Tongue (tissue), 3 donors: ENCODE measurements at places on chromosomes 2 and 18.

DNA sequence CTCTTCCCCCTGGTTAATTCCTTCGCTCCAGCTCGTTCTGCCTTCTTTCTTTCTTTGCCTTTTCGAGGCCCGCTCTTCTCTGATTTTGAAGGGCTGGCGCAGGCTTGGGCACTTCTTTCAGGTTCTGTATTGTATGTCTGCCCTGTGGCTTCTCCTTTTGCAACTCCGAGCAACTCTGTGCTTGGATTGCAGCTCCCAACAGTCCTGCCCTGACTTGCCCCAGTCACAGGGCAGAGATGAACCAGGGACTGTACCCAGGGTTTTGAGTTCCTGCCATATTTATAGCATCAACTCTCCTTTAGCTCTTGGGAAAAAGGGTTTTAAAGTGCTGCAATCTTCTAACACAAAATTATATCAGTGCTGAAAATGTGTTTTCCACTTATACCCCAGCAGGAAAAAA lies 31.1 kb upstream of the CD8A start:
- no peak for DNase-seq

GRCh38 chr2:2041256-2041824 lies 289.7 kb downstream of the MYT1L start:
- DNase-seq: no peak

DNA sequence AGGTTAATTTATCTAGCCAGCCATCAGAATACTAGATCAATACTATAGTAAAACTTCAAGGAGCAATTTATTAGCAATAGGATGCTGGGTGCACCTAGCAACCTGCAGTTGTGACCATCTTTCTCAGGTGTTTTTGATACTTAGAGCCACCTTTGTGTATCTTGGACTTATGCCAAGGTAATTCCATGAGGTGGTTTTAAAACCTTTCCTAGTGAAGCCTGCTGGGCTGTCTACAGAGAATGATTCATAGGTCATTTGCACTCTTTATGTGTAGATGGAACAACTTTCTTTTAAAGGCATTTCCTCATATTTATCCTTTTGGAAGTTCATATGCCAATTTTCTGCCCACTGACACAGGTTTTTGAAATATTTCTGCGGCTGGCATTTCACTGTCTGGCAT lies 1030.1 kb upstream of the POU3F3 start:
- DNase-seq: no peak

DNA sequence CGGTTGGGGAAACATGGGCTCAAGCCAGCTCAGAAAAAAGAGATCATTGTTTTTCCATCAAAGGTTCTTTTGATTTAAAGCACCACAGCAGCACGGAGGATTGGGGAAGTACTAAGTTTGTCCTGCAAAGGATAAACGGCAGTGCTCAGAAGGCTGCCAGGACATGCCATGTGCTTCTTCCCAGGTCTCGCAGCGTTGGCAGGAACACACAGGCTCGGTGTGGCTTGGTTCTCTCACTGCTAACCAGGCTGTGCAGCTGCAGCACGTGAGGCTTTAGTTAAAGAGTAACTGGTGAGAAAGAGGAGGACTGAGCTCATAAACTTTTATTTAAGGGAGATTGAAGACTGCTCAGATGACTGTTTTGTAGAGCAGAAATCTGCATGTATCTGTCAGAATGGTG lies 264.3 kb downstream of the TSN start:
- DNase-seq: peak; percentile 39

DNA sequence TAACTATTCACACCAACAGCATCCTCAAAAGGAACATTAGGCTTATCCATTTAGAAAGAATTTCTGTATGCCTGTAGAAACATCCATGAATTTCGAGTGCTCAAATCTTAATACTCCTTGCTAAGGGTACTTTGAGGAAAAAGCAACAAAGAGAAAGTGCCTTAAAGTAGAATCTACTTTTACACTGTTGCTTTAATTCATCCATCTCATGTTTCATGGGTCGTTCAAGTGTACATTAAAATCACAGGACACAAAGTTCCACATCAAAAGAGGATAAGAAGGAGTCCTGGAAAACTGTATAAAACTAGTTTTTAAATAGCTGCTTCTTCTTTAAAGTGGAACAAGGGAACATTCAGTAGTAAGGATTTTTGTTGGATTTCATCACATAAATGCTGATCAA lies 54.5 kb downstream of the LRP1B start:
- DNase-seq: no peak

- DNase-seq: peak; percentile 25
These were observed 2.8 kb downstream of the IRS1 start for GRCh38 chr2:226796840-226797288.

DNA sequence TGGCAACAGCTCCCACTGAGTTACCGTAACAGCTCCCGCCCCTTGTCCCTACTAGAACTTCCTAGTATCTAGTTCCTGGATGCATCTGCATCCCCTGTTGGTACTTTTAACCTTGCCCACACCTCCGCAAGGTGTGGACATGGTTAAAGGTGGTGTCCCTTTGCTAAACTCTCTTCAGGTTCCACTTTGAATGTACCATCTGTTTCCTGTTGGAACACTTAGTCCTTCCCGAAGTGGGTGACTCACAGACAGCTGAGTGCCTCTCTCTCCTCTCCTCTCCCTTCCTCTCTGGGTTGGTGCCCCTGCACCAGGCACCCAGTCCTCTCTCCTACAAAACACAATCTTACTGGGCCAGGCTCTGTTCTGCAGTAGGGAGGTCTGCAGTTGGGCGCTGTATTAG lies 19.6 kb upstream of the REL start:
- no peak for DNase-seq

DNA sequence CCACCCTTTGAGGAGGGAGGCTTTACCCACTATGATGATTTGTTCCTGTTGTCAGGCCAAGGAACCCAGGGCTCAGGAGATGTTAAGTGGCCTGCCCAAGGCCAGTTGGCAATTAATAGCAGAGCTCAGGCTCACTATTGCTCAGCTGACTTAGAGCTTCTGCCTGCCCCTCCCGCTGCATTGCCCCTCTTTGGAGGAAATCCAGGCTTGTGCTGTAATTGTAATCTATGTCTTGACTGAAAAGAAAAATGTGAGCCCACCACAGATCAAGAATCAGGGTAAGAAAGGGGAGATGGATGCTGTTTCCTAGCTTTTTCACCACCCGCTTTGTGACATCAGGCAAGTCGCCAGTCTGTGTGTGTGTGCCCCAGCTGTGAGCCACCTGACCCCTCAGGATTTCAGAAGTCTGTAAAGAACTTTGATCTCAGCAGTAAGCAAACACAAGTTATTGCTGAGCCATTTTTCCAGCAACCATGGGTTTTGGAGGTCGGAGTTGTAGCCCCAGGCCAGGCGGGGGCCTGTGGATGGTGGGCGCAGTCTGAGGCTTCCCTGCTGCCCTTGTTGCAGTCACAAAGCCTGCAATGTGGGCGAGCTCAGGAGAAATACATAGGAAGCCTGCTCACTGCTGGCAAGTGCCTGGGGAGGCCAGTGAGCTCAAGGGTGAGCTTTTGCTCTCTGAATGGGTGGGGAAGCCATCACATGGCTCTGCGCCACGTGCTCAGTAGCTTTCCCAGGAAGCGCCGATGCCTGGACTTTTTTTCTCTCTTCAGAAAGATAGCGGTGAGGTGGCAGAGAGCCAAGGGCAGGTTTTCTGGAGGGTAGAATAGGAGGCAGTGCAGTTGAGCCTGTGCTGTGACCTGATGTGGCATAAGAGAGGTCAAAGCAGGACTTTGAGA lies 6.1 kb downstream of the CABLES1 start:
- DNase-seq: peak; percentile 69
